ENCODE measurements at places on chromosomes 13 and 19.
A peak's percentile ranks its signal among the peaks of the same experiment; 100 is the strongest.

- DNase-seq: no peak
Measured at GRCh38 chr19:33486936-33487811, 34.4 kb downstream of the PEPD start.

DNA sequence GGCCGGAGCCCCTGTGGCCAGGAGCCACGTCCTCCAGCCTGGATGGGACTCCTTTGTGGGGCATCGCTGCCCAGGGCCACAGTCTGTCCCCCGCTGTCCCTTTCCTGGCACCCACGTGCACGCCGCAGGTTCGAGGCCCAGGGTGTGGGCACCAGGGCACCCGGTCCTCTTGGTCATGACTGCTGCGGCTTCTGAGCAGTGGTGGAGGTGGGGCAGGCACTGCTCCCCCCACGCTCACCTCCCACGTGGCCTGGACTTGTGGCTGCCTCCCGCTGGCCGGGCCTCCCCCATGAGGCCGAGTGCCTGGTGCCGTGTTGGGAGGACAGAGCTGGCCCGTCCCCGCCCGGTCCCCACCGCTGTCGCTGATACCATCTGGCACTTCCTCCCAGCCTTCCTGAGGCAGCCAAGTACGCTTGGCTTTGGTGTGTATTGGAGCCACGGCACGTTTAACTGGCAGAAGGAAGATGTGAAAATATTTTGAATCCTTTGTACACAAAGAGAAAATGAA lies 12.8 kb downstream of the SPPL2B start:
- DNase-seq: no peak

DNA sequence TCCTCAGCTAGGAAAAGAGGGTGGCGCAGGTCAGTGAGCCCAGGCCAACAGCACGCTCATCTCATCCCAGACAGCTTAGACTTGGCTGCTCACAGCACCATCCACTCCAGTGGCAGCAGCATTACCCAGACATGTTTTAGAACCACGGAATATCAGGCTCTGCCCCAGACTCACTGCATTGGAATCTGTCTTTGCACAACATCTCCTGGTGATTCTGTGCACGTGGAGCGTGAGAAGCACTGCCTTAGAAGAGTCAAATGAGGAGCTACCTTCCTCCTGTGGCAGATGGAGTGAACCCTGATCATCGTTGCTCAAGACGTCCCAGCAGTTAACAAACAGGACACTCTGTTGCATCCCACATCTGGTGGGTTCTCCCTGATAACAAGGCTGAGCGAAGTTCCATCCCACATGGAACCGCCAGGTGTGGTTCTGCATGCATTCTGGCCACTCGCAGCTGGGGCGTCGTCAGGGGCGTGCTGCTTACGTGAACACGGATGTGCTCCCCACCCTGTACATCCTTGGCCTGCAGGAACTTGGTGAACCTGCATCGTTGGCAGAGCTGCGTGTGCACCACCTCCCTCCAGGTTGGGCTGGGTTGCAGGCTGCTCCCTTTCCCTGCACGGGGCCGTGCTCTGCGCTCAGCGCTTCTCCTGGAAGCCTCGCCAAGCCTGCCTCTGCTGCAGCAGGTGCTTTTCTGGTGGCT lies 25.2 kb upstream of the ATP11A start:
- DNase-seq: no peak

GRCh38 chr19:48487544-48487943 lies 18.4 kb downstream of the CYTH2 start:
- DNase-seq: no peak

DNA sequence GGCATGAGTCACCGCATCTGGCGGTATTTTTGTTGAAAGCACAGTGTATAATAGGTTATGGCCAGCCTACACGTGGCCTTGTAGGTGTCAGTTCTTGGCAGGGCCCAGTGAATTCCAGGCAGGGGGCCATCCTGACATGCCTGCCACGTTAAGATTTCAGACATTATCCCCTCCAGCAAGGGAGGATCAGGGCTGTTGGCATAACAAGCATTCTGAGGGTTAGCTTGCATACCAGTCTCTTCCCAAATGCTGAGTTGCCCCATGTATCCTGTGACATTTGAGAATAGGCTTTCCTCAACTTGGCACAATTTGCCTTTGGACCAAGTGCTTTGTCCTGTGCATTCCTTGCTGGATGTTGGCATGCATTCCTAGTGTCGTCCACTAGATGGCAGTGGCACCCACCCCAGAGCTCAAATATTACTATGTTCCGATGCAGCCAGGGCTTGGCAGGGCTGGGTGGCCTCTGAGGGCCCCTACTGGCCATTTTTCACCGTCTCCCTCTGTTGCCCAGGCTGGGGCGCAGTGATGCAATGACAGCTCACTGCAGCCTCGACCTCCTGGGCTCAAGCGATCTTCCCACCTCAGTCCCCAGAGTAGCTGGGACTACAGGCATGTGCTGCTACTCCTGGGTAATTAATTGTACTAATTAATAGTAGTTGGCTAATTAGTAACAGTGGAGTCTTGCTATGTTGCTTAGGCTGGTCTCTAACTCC lies 31.2 kb downstream of the NLRP12 start:
- peak; percentile 48 for DNase-seq

- no peak for DNase-seq
Measured at GRCh38 chr19:6239871-6240676, 39.7 kb downstream of the MLLT1 start.

DNA sequence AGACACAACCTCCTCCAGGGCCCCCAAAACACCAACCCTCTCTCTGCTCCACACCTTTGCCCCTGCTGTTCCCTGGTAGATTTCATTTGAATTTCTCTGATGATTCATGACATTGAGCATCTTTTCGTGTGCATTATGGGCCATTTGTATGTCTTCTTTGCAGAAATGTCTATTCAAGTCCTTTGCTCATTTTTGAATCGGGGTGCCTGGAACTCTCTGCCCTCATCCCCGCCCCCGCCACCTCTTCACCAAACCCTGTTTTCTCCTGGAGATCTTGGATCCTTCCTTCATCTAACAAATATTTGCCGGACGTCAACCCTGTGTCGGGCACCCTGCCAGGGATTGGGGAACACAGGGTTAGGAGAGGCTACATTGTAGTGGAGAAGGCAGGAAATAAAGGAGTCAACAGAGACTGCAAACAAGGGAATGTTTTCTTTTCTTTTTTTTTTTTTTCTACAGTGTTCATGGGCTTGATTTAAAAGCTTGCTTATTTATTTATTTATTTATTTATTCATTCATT lies 25.5 kb upstream of the SLC1A5 start:
- no peak for DNase-seq

DNA sequence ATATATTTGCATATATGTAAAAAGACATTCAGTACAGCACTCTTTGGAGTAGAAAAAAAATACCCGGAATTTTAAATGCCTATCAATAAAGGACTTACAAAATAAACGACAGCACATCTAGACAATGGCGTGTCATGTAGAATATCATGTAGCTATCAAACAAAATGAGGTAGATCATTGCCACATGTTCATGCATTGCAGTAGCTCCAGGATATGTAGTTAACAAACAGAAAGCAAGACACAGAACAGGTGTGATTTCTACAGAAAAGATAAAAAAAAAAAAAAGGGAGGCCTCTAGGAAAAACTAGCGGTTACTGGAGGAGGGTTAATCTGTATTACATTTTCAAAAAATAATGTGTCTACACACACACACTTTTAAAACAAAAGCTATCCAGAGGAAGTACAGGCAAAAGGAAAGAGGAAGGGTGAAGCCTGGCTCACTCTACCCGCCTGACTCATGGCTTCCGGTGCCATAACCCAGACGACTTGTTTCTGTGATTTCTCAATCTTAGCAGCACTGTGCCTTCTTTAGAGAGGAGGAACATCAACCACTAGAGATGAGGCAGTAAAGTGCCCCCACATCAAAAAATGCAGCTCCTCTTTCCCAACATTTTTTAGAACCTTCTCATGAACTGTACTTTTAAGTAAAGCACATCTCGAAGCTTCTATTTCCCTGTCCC lies 6.9 kb downstream of the KCTD12 start:
- no peak for DNase-seq

DNA sequence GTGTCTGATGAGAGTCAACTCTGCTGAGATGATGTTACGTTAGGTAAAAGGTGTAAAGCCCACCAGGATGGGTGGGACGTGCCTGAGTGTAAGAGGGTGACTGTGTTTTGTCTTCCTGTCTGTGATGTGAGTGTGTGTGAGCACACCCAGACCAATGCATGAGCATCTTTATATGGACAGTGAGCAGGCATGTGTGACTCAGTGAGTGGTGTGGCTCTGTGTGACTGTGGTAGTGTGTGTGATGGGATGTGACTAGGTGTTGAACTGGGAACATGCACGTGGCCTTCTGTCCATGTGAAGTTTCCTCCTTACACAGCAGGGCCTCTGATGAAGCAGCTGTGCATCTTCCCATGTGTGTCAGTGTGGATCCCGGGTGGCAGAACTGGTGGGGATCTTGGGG lies 17.8 kb upstream of the LGALS16 start:
- DNase-seq: no peak

DNA sequence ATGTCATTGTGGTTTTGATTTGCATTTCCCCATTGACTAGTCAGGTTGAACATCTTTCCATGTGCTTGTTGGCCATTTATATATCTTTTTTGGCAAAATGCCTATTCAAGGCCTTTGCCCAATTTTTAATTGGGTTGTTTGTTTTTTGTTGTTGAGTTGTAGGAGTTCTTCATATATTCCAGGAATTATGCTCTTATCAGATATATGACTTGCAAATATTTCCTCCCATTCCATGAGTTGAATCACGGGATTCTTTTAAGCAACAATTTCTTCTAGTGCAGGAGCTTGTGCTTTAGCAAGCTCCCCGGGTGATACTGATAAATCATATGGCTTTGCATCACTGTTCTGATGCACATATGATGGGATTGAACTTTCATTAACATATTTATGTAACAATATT lies 47.0 kb upstream of the FLT1 start:
- DNase-seq: no peak

DNA sequence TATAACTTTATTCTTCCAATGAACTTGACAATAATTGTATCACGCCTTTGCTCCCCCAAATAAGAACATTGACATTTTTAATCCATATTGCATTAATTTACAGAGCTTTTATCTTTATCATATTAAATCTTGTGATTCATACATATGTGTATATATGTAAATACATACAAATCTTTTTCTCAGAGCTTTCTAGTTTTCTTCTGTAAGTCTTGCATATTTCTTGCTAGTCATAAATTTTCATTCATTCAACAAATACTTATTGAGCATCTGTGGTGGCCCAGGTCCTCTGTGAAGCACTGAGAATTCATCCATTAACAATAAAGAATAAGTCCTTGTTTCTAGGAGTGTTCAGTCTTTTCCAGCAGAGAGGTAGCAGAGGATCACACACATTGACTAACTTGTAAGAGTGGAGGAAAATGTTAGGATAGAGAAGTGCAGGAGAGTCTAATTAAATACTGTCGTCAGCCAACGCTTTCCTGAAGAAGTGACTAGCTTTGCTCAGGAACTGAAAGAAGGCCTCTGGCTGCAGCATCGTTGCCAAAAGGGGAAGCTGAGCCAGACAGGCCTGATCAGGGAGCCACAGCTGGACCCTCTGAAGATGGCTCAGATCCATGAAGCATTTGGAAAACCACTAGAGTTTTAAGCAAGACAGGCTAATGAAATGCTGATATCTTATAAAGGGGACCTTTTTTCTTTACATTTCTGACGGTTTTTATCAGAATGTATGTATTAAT lies 38.6 kb upstream of the LAMP1 start:
- no peak for DNase-seq

DNA sequence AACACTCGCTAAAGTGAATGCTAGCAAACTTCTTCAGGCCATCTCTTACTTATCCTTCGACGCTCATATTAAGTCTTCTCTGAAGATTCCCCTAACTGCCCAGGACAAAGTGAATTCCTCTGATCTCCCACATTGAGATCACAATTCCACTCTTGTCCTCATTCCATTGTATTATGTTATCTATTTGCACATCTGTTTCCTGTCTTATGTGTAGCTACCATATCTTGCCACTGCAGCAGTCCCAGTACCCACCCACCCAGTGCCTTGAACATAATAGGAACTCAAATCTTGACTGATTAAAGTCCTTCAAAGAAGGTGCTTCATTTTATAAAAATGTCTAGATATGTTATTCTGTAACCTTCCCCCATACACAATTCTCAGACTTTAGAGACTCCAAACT lies 702.3 kb downstream of the DIAPH3 start:
- no peak for DNase-seq

Data from stimulated activated CD4-positive, alpha-beta T cell treated with anti-CD3 and anti-CD28 coated beads, Interleukin-1b, Interleukin-23, amount 100 ng/mL, for 24 hours (primary cell).